ENCODE measurements at places on chromosomes 13 and 19. TPM values are rescaled to one million over a fixed set of nuclear protein-coding genes. Genes with fewer than 3 reads are reported as not detected.

GRCh38 chr13:38141792-38142191 is 207.9 kb upstream of the UFM1 start:
- DNase-seq, result no peak

- no peak for DNase-seq
Observed at GRCh38 chr13:75693227-75693626, 57.1 kb downstream of the LMO7 start.

GRCh38 chr13:96835546-96835945 is 158.7 kb downstream of the OXGR1 start:
- DNase-seq, result no peak

DNA sequence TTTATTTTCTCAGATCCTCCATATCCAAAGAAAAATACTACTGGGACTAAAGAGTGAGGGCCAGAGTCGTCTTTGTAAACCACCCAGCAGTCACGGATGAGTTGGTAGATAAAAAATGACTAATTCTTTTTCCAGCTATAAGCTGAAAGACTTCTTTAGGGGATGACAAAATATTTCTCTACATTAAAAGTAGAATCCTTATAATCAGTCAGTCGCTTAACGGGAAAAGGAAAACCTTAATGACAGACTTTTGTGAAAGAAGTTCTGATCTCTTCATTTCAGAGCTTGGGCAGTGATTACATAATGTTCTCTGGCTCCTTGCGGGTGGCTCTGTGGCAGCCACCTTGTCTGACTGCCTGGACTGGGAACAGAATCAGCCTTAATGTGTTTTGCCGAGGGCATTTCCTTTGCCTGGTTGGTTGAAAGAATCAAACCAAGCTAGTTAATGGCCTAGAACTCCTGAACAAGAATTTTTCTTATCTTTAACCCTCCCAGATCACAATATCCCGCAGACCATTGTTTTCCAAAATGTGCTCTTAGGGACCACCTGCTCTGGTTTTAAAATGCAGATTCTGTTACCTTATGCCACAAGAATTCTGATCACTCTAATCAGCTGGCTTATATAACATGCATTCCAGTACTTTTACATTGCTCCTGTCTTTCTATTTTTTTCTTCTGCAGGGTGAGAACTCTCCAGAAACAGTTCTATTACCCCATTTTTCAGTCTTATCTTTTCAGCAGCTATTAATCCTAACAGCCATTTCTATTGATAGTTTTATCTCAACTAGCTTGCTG is 2.5 kb downstream of the ITM2B start:
- peak; percentile 40 for DNase-seq

- DNase-seq, result peak; percentile 30
Observed at GRCh38 chr19:4914736-4915501, 5.6 kb downstream of the UHRF1 start.

GRCh38 chr19:34838753-34839431 is 65.9 kb upstream of the ZNF599 start:
- DNase-seq, result no peak

GRCh38 chr13:113548171-113548641 is 36.3 kb upstream of the TFDP1 start:
- peak; percentile 19 for DNase-seq

- peak; percentile 11 for DNase-seq
Observed at GRCh38 chr19:12800923-12801465, 606 bp downstream of the PRDX2 start.

DNA sequence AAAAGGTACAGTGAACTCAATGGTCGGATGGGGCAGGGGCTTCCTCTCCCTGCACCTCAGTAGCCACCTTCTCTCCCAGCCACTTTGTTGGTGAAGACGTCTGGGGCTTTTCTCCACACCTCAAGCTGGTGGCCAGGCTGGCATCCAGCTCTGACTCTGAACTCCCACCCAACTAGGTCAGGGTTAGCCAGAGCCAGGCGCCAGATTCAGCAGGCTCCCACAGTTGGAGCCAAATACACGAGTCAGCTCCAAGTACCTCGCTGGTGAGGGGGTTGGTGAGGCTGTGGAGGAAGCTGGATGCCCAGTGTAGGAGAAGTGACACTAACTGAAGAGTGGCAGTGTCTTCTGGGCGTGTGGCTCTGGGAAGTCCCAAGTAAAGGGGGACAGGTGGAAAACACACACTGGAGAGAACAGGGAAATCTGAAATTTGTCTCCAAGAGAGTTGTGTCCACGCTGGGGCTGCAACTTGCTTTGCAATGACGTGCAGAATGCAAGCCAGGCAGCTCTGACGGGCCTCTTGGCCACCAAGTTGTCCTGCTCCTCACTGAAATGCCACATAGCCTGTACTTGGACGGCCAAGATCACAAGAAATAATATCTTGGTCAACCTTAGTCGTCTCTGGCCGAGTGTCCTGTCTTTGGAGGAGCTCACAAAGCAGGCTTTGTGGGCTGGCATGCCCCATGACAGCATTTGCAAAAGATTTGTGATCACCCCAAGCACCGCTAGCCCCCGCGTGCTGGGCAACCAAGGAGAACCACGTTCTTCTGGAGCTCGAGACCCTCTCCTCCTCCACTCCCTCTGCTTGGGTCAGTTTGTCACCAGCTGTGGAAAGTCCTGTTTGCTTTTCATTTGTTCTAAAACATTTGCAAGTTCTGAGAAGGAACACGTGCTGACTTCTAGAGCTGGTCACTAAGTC is 18.1 kb downstream of the SLC7A1 start:
- DNase-seq, result no peak

DNA sequence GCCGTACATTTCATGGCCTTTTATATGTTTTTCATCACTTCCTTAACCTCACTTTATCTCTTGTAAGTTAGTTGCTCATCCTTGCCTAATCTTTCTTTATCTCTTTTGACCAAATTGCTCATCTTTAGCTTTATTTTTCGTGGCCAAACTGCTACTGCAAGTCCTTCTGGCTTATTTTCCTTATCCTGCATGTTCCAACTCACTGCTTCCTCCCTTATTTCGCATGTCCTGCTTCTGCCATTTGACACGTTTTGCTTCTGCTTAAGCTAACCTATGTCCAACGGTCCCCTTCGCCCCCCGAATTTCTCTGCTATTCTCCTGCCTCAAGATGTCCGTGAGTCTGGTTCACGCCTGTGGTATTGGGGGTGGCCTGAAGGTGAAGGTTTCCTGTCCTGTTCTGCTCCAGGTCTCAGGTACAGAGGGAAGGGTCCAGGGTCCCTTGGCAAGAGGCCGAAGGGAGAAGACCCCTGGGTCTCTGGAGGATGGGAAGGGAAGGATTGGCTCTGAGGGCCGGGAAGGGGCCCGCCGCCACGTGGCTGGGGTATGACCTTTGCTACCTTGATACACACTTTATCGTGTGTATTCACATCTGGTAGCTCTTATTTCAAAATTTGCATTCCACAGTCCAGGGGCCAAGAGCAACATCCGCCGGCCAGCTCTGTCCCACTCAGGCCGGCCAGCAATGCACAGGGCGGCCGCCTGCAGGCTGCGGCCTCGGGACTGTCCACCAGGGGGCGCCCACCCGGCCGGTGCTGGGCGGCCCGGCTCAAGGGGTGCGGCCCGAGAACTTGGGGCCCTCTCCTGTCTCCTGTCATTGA is 2.9 kb upstream of the C19orf85 start:
- DNase-seq, result peak; percentile 46

- no peak for DNase-seq
Observed at GRCh38 chr19:2591537-2592291, 110.8 kb downstream of the GNG7 start.

GRCh38 chr19:43318203-43318602 is 35.3 kb upstream of the CD177 start:
- DNase-seq, result no peak

DNA sequence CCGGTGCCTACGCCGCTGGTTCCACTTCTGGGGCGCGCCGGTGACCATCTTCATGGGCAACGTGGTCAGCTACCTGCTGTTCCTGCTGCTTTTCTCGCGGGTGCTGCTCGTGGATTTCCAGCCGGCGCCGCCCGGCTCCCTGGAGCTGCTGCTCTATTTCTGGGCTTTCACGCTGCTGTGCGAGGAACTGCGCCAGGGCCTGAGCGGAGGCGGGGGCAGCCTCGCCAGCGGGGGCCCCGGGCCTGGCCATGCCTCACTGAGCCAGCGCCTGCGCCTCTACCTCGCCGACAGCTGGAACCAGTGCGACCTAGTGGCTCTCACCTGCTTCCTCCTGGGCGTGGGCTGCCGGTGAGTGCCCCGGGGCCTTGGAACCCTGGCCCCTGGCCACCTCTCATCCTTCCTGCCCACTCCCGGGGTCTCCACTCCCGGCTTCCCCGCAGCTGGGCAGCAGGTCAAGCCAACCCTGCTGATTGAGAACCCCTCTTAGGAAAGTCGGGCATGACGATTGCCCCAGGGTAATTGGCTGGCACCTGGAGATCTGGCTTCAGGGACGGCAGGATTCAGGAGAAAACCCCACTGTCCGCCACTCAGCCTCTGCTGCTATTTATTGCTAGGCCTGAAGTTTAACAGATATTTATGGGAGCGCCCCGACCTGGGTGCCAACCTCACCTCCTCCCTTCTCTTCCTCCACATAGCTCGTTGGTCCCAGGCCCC is 39.1 kb downstream of the TRPM4 start:
- no peak for DNase-seq

DNA sequence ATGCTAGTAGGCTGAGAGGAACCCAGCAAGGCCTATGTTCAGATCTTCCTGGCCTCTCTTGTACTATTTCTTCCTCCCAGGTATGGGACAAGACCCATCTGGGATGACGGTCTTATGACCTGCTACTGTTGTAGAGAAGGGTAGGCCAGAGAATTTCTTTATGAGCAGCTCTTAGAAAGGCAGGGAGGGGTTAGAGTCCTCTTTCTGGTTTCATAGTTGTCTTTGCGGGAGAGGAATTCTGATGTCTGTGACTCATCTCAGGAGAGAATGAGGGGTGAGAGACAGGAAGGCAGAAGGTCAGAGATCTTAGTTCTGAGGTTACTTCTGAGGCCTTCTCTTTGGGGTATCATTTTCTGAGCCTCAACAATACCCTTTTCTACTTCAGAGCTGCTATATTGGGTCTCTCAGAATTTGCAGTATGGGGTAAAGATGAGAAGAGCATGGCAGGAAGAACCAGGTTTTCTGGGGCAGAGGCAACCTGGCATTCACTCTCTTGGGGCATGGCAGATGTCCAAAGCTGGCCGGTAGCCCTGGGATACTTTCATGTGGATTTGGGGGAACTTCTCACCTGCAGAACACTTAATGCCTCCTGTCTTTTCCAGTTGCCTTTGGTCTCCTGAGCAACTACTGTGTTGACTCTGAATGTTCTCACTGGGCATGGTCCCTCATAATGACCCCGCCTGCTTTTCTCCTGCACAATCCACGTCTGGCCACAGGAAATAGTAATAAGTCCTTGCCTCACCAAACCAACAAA is 154.4 kb downstream of the GGACT start:
- no peak for DNase-seq

DNA sequence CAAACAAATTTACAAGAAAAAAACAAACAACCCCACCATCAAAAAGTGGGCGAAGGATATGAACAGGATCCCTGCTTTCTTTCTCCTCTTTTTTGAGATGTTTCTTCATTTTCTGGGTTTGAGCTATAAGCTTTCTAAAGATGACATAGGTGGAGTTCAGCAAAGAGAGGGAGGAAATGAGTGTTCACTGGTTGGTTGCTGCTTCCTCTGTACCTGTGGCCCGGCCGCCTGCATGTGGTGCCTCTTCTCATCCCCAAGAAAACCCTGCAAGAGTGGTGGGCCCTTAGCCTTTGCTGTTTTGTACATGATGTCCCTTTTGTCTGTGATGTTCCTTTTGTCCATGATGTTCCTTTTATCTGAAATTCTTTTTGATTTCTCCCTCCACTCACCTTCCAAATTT is 178.4 kb upstream of the SERP2 start:
- DNase-seq, result no peak

- DNase-seq, result no peak
Observed at GRCh38 chr13:41955605-41956004, 5.3 kb downstream of the VWA8 start.

GRCh38 chr13:112859128-112859816 is 109.7 kb upstream of the MCF2L start:
- no peak for DNase-seq

- peak; percentile 47 for DNase-seq
Observed at GRCh38 chr19:30719999-30720345, 347.8 kb downstream of the ZNF536 start.

GRCh38 chr19:49823472-49823871 is 5.4 kb downstream of the MED25 start:
- no peak for DNase-seq

- DNase-seq, result no peak
Observed at GRCh38 chr19:39053276-39054090, 21.1 kb upstream of the FBXO27 start.

- no peak for DNase-seq
Observed at GRCh38 chr13:63184693-63185092, 1769.0 kb upstream of the PCDH20 start.

- no peak for DNase-seq
Observed at GRCh38 chr19:53246498-53246897, 8.2 kb downstream of the ZNF677 start.

DNA sequence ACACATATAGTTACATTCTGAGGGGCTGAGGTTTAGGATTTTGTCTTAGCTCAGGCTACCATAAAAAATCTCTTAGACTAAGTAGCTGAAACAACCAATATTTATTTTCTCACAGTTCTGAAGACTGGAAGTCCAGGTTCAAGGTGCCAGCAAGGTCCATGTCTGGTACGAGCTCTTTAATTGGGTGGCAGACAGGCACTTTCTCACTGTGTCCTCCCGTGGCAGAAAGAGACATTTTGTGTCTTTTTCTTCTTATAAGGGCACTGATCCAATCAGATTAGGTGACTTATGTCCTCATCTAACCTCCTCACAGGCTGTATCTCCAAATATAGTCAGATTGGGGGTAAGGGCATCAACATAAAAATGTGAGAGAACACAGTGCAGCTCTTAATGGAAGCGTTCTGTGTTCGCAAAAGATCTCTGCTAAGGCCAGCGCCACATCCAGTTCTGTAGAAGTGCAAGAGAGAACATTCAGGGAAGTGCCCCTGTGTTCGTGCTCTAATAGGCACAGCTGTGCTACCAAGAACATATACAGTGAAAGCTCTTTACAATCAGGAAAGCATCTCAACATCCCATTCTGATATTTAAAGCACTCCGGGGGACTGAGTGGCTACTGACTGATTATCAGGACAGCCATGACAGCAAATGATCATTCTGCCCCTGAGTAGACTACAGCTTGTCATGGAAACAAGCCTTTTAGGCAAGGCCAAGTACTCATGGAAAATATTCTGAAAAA is 819.2 kb downstream of the LIG4 start:
- DNase-seq, result no peak

GRCh38 chr19:4709440-4710280 is 14.0 kb downstream of the DPP9 start:
- DNase-seq, result no peak

- no peak for DNase-seq
Observed at GRCh38 chr13:99028890-99029289, 51.0 kb upstream of the DOCK9 start.

GRCh38 chr19:42086770-42087550 is 11.0 kb downstream of the ZNF574 start:
- DNase-seq, result no peak

Gene GRIN2D
- 4.3 TPM for total RNA-seq

Gene LRRC8E
- 0.48 TPM for total RNA-seq

Gene HIPK4
- 0.72 TPM for total RNA-seq

Gene CLDN10
- total RNA-seq, result 3.6 TPM

Gene C19orf47
- 3.4 TPM for total RNA-seq

Gene MRPL54
- total RNA-seq, result 29.4 TPM

Gene NXNL1
- not detected for total RNA-seq

Gene COL4A2
- 1,871 TPM for total RNA-seq

Gene PCP2
- total RNA-seq, result not detected

Gene RXFP2
- 0.24 TPM for total RNA-seq

Gene CCDC159
- 3.4 TPM for total RNA-seq

Gene TLE6
- 7.5 TPM for total RNA-seq

Gene DHDH
- not detected for total RNA-seq

Gene GJB6
- 3.6 TPM for total RNA-seq

Gene TNFSF11
- total RNA-seq, result 0.48 TPM

Gene FFAR2
- 0.72 TPM for total RNA-seq

Gene RYR1
- 1.4 TPM for total RNA-seq
